ENCODE measurements at places on chromosomes 2 and 18. TPM values are rescaled to one million over a fixed set of nuclear protein-coding genes. Genes with fewer than 3 reads are reported as not detected.

The ALPG gene
- total RNA-seq: not detected

The PLCD4 gene
- 0.25 TPM for total RNA-seq

The RNF152 gene
- total RNA-seq: 0.60 TPM

The INHA gene
- total RNA-seq: not detected

The GALR1 gene
- not detected for total RNA-seq

The LRRFIP1 gene
- total RNA-seq: 157 TPM

The CHST9 gene
- not detected for total RNA-seq

The AGXT gene
- not detected for total RNA-seq

The MC4R gene
- not detected for total RNA-seq

The SLC4A3 gene
- 0.20 TPM for total RNA-seq

DNA sequence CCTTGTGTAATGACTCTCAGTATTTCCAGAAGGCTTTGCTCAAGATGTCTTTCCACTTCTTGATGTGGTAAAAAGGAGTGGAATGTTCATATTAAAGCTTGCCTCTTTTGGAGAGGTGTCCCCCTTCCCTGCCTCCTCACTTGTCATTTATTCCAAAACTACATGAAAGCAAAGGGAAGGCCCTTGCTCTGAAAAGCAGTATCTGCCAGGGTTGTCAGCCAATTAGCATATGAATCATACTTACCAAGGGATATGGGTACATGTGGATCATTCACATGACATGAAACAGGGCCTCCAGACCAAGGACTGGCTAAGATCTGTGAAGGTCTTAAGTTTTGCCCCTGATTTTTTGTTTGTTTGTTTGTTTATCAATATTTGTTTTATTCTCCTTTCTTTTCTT lies 31.3 kb downstream of the ANXA4 start:
- peaks cover 23% of the 10 kb centered on the region for H3K4me1 ChIP-seq
- no peak overlapping the region for H3K4me3 ChIP-seq
- no peak overlapping the region for H3K27ac ChIP-seq
- H3K36me3 ChIP-seq: no peaks in the 10 kb centered on the region
- H3K27me3 ChIP-seq: no peaks in the 10 kb centered on the region

- no peak for DNase-seq
- H3K4me1 ChIP-seq: no peaks in the 10 kb centered on the region
- H3K27me3 ChIP-seq: no peaks in the 10 kb centered on the region
- no peak overlapping the region for H3K27ac ChIP-seq
- no peaks in the 10 kb centered on the region for H3K36me3 ChIP-seq
These were observed 57.0 kb upstream of the CYRIA start for GRCh38 chr2:16722677-16723076.

GRCh38 chr2:100211521-100211920 lies 69.1 kb upstream of the AFF3 start:
- H3K36me3 ChIP-seq: no peaks in the 10 kb centered on the region
- no peaks in the 10 kb centered on the region for H3K4me1 ChIP-seq
- no peak overlapping the region for H3K4me3 ChIP-seq
- H3K27me3 ChIP-seq: no peaks in the 10 kb centered on the region
- H3K27ac ChIP-seq: no peak overlapping the region

- H3K27me3 ChIP-seq: no peaks in the 10 kb centered on the region
- H3K27ac ChIP-seq: no peak overlapping the region
- peaks cover 52% of the 10 kb centered on the region for H3K36me3 ChIP-seq
- H3K4me1 ChIP-seq: peaks cover 16% of the 10 kb centered on the region
These were observed 18.6 kb downstream of the DDX18 start for GRCh38 chr2:117832905-117833613.

DNA sequence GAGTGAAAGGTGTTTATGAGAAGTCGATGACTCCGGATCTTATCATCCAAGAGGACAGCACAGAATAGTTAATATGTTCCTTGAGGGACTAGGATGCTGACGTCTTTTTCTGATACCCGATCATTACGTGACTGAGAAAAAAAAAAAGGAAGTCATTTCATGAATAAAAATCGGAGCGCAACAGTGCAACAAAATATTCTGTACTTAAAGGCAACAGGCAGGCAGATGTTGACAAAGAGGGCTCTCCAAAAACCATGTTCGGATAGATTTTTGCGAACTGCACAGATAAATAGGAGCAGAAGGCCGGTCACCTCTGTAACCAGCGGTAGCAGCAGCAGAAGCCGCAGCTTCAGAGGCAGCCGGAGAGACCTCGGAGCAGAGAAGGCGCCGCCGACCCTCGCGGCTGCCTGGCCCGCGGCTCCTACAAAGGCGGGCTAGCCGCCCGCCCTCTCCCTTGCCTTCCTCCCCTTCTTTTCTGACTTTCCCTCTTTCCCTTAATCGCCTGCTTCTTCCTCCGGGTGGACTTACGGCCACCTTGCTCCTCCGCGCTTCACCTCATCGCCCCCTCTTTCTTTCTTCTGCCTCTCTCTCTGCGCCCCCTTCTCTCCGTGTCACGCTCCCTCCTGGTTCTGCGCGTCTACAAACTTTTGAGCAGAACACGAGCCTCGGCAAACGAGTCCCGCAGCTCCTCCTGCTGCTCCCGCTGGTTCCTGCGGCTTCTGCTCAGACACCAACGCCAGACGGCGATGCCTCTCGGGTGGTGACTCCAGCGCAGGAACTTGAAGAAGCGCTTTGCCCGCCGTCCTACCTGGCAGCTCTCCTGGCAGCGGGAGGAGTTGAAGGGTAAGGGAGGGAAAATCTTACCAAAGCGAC lies at the start of gene ADCYAP1:
Gene ADCYAP1, plus strand, starts transcription at position 654 of the 873 bp plus-strand sequence. CDS start 516 bp downstream, outside the sequence.
- H3K27me3 ChIP-seq: peaks cover 94% of the 10 kb centered on the region
- H3K4me3 ChIP-seq: no peak within 1 kb of the TSS
- H3K36me3 ChIP-seq: no peaks in the 10 kb centered on the region
- peaks cover 40% of the 10 kb centered on the region for H3K4me1 ChIP-seq
- DNase-seq: no peak

- no peaks in the 10 kb centered on the region for H3K36me3 ChIP-seq
- DNase-seq: no peak
- H3K27me3 ChIP-seq: no peaks in the 10 kb centered on the region
These were observed 41.1 kb downstream of the UPP2 start for GRCh38 chr2:158142568-158143332.

GRCh38 chr2:19123556-19123955 lies 234.9 kb downstream of the OSR1 start:
- H3K27me3 ChIP-seq: no peaks in the 10 kb centered on the region
- no peaks in the 10 kb centered on the region for H3K36me3 ChIP-seq
- H3K4me3 ChIP-seq: no peak overlapping the region
- H3K27ac ChIP-seq: no peak overlapping the region

- DNase-seq: no peak
- H3K27ac ChIP-seq: no peak overlapping the region
- H3K4me3 ChIP-seq: no peak overlapping the region
- H3K4me1 ChIP-seq: no peaks in the 10 kb centered on the region
- H3K36me3 ChIP-seq: no peaks in the 10 kb centered on the region
- no peaks in the 10 kb centered on the region for H3K27me3 ChIP-seq
These were observed 317.7 kb downstream of the RDH14 start for GRCh38 chr2:18242716-18243115.

- H3K27me3 ChIP-seq: peaks cover 2% of the 10 kb centered on the region
- no peak overlapping the region for H3K4me3 ChIP-seq
- H3K36me3 ChIP-seq: no peaks in the 10 kb centered on the region
- no peak for DNase-seq
- H3K27ac ChIP-seq: no peak overlapping the region
These were observed 31.8 kb downstream of the AFF3 start for GRCh38 chr2:100110614-100111000.

DNA sequence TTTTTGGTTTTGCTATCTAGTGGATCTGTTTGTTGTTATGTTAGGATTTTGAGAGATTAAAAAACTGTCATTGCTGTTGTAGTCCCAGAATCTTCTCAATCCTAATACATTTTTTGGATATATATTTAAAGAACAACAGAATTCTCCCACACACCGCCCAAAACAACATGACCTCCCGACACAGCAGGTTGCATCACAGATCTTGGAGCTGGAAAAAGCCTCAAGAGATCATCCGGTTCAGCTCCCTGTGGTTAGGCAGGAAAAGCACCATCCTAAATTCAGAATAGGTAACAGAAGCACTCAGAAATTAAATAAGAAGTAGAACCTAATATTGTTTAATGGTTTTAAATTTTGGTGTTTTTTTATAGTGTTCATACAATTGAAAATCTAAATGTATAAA lies 251.4 kb upstream of the STON1 start:
- no peak overlapping the region for H3K27ac ChIP-seq
- no peaks in the 10 kb centered on the region for H3K4me1 ChIP-seq
- no peaks in the 10 kb centered on the region for H3K36me3 ChIP-seq
- H3K4me3 ChIP-seq: no peak overlapping the region

- no peaks in the 10 kb centered on the region for H3K27me3 ChIP-seq
- peaks cover 6% of the 10 kb centered on the region for H3K36me3 ChIP-seq
- H3K4me1 ChIP-seq: peaks cover 4% of the 10 kb centered on the region
- DNase-seq: no peak
- H3K4me3 ChIP-seq: no peak overlapping the region
These were observed 33.8 kb downstream of the LCLAT1 start for GRCh38 chr2:30480703-30481322.

GRCh38 chr2:230696670-230697069 lies 16.0 kb upstream of the CAB39 start:
- no peak overlapping the region for H3K4me3 ChIP-seq
- no peak overlapping the region for H3K27ac ChIP-seq
- no peak for DNase-seq
- no peaks in the 10 kb centered on the region for H3K36me3 ChIP-seq
- no peaks in the 10 kb centered on the region for H3K27me3 ChIP-seq

DNA sequence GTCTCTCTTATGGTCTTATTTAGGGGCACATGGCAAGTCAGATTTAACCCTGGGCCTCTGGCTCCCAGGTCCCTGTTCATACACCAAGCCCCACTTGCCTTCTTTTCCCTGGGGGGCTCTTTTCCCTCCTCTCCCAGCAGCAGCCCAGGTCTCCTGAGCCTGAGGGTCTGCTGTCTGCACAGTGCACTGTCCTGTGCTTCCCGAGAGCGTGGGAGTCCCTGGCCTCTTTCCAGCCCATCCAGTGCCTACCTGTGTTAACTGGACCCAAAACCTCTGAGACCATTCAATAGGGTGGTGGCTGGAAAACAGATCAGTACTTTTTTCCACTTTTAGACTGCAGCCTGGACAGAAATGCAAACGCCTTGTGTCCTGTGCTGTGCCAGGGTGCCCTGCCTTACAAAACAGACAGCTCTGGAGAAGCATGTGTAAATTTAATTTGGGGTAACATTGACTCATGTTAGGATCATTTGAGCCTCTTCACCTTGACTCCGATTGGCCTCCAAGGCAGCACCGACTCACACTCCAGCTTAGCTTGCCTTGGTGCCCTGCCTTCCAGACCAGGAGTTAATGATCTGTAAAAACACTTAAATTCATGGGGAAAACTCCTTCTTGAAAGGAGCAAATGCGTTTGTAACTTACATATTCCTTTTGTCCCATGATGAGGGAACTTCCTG lies 34.3 kb downstream of the TWIST2 start:
- H3K27me3 ChIP-seq: peaks cover 14% of the 10 kb centered on the region
- H3K4me3 ChIP-seq: no peak overlapping the region
- H3K4me1 ChIP-seq: no peaks in the 10 kb centered on the region
- no peak for DNase-seq

- no peaks in the 10 kb centered on the region for H3K27me3 ChIP-seq
- H3K36me3 ChIP-seq: no peaks in the 10 kb centered on the region
- H3K27ac ChIP-seq: no peak overlapping the region
- H3K4me3 ChIP-seq: no peak overlapping the region
These were observed 540.7 kb downstream of the TNS1 start for GRCh38 chr2:217462121-217462520.

GRCh38 chr2:275466-275865 lies 10.7 kb downstream of the ACP1 start:
- peaks cover 87% of the 10 kb centered on the region for H3K36me3 ChIP-seq
- no peaks in the 10 kb centered on the region for H3K27me3 ChIP-seq
- H3K4me1 ChIP-seq: no peaks in the 10 kb centered on the region
- DNase-seq: no peak
- no peak overlapping the region for H3K4me3 ChIP-seq
- H3K27ac ChIP-seq: no peak overlapping the region

- H3K4me1 ChIP-seq: no peaks in the 10 kb centered on the region
- DNase-seq: no peak
These were observed 848.0 kb downstream of the DPP10 start for GRCh38 chr2:115290478-115290877.

- no peak for DNase-seq
- no peak overlapping the region for H3K4me3 ChIP-seq
- no peaks in the 10 kb centered on the region for H3K27me3 ChIP-seq
- no peaks in the 10 kb centered on the region for H3K36me3 ChIP-seq
These were observed 27.2 kb upstream of the BBS5 start for GRCh38 chr2:169452080-169452479.

DNA sequence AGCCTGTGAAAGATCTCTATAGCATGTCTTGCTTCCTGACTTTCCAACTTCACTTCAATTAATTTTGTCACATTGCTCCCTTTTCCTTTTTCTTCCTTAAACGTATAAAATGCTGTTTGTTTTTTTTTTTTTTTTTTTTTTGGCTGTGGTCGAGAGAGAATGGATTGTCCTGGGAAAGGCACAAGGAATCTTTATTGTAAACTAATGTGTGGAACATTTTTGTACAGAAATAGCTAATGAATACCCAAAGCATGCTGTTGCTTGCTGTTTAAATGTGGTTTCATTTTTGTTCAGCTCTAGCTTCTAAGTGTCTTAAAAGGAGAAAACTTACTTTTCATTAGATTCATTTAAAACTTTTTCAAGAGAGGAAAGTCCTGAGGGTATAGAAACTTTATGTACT lies 105.5 kb downstream of the GPD2 start:
- H3K27me3 ChIP-seq: no peaks in the 10 kb centered on the region
- H3K36me3 ChIP-seq: no peaks in the 10 kb centered on the region
- no peak for DNase-seq

GRCh38 chr18:809985-810642 lies 1.9 kb downstream of the YES1 start:
- peaks cover 30% of the 10 kb centered on the region for H3K4me1 ChIP-seq
- no peak overlapping the region for H3K27ac ChIP-seq
- no peak overlapping the region for H3K4me3 ChIP-seq
- DNase-seq: no peak
- H3K27me3 ChIP-seq: no peaks in the 10 kb centered on the region

Measured in CD4-positive, alpha-beta T cell (primary cell).